ENCODE measurements at places on chromosomes 3 and 15.
A peak's percentile ranks its signal among the peaks of the same experiment; 100 is the strongest.

GRCh38 chr3:1207904-1208303 is 115.1 kb downstream of the CNTN6 start:
- no peak for DNase-seq

DNA sequence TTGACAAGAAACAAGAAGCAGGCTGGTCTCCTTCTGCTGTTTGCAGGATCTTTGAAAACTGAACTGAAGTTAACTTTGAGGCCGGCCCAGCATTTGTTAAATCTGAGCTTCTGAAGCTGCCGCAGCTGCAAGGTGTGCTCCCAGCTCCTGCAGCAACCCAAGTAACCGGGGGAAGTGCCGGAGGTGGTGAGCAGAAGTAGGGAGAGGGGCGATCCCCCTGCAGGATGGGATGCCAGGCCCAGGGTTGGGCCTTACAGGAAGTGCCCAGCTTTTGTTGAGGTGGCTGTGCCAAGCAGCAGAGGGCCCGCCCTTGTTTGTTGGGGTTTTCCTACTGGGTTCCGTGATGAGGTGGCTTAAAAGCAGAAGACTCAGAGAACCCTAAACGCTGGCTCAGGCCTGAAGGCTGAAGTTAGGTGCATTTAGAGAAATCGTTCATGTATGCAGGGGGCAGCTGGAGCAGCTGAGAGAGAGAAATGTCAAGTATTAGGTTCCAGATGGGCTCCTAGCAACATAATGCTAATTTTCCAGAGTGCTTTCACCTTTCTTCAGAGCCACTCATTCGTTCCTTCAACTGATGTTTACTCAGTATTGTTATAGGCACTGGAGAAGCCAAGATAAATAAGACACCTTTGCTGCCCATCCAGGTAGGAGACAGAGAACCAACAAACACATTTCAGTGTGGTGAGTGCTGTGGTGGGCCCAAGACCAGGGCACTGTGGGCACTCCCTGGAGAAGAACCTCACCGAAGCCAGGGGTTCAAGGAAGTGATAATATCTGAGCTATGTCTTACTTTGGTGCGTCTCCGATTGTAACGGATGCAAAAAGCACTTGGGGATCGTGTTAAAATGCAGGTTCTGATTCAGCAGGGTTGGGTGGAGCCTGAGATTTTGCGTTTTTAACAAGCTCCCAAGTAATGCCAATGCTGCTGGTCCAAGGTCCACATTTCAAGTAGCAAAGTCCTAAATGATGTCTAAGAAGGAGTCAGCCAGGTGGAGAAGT is 42.2 kb upstream of the PLCL2 start:
- DNase-seq, result peak; percentile 89

DNA sequence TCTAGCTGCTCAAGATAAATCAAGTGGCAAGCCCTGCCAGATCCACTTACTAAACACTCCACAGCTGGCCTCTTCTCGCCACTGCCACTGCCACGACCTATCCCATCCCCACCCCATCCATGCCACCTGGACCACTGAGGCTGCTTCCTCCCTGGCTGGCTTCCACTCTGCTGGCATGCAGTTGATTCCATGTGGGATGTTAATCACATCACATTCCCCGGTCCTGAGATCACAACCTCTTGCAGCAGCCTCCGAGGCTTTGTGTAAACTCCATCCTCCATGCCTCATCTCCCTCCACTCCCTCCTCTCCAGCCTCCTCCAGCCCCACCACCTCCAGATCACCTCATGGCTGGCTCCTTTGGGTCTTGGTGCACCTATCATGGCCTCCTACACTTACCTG is 7.7 kb downstream of the NCKIPSD start:
- no peak for DNase-seq

GRCh38 chr3:167820102-167820865 is 84.8 kb downstream of the SERPINI1 start:
- no peak for DNase-seq

GRCh38 chr15:96583671-96584070 is 253.2 kb downstream of the NR2F2 start:
- DNase-seq, result no peak

DNA sequence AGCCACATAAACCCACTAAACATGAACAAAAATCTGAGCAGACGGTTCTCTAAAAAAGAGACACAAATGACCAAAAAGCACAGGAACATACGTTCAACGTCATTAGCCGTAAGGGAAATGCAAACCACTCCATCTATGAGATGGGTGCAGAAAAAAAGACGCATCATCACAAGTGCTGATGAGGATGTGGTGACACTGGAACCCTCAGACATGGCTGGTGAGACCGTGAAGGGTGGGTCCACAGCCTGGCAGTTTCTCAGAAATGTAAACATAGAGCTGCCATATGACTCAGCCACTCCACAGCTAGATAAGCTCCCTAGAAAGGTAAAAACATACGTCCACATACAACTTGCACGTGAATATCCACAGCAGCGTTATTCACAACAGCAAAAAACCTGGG is 23.3 kb downstream of the PCSK6 start:
- no peak for DNase-seq

GRCh38 chr3:5235655-5236054 is 48.1 kb downstream of the EDEM1 start:
- no peak for DNase-seq

DNA sequence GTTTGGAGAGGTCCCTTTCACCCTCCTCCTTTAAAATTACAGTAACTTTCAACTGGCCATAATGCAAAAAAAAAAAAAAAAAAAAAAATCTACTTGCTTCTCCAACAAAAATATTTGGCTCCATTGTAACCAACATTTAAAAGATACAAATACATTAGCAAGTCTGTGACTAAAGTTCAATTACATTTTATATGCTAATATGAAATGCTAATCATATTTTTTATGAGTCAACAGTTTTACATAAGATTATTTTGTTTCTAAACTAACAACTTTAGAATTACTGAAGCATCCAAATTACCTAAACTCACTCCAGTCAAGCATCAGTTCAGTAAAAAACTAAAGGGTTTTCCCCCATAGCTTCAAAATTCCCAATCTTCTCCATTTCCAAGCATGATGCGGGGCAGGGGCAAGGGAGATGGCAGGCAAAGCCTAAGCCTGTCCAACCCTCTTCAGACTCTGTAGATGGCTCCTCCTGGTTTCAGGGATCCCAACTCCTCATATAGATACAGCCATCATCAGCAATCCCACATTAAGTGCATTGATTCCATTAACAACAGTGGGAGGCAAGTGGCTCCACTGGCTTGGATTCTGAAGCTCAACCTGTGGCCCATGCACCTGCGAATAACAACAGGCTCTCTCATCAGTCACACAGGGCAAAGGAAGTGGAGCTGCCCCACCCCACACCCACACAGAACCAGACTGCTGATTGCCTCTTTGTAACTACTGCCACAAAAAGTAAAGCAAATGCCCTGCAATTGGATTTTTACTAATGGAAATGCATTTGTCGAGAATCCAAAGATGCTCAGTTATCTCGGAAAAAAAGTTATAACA is 15.0 kb downstream of the SFMBT1 start:
- peak; percentile 38 for DNase-seq

GRCh38 chr15:40080847-40081246 is 27.8 kb downstream of the BMF start:
- no peak for DNase-seq

DNA sequence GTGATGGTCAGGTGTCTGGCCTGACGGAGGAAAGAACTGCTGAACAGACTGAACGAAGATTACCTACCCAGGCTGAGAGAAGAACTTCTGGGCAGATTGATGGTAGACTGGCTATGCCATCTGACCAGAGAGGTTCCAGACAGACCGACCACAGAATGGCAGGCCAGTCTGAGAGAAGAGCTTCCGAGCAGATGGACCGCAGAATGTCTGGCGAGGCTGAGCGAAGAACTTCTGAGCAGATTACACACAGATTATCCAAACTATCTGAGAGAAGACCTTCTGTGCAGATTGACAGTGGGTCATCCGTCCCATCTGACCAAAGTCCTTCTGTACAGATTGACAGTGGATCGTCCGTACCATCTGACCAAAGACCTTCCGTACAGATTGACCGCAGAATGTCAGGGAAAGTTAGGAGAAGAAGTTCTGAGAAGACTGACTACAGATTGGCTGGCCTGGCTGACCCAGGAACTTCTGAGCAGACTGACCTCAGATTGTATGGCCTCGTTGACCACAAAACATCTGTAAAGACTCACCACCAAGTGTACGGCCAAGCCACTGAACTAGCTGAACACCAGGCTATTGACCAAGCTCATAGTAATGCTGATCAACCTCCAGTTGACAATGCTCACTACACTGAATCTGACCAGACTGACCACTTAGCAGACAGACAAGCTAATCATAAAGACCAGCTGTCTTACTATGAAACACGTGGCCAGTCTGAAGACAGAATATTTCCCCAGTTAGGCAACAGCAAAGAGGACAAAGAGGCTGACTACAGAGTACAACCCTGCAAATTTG is 812 bp downstream of the TEX55 start:
- no peak for DNase-seq

DNA sequence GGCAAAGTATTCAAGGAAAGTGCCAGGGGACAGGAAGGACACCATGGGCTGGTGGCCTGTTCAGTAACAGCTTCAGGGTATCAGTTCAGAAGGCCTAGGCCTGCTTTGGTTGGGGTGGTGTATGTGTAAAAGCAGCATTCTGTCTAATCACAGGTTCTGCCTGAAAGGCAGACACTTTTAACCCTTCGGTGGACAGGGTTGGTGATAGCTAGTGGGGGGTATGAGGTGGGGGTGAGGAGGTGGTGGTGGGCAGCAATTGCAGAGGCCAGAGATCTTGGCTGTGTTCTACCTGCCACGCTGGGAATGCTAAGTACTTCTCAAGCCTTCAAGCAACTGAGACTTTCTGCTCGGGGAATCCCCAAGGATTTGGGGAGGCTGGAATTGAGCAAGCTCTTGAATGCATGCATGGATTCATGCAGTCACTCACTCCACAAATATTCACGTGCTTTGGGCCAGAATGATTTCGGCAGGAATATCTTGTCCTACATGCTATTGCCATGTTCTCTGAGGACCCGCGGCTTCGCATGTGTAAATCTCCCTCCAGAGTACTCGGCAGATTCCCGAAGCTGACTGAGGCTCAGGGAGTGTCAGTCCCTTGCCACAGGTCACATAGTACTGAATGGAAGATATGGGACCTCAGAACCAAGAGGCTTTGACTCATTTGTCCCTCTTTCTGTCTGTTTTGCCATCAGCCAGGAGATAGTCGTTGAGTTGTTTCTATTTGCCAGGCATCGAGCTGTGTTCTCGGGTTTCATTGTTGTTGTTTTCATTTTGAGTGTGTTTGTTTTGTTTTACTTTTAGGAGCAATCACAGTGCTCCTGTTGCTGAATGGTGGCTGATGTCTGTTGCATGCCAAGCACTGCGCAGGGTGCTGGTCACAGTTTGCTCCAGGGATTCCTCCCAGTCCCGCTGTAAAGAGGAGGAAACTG is 65.5 kb downstream of the SMAD3 start:
- DNase-seq, result peak; percentile 80

GRCh38 chr3:66453651-66454463 is 47.0 kb downstream of the LRIG1 start:
- DNase-seq, result no peak

GRCh38 chr3:55376753-55377347 is 110.3 kb downstream of the WNT5A start:
- DNase-seq, result no peak

GRCh38 chr15:61974118-61974517 is 86.1 kb downstream of the VPS13C start:
- DNase-seq, result no peak

- no peak for DNase-seq
Measured at GRCh38 chr15:97691799-97692198, 268.7 kb upstream of the ARRDC4 start.

GRCh38 chr3:17444865-17445264 is 297.6 kb downstream of the TBC1D5 start:
- no peak for DNase-seq

GRCh38 chr15:75214293-75215096 is 12.8 kb downstream of the C15orf39 start:
- no peak for DNase-seq

DNA sequence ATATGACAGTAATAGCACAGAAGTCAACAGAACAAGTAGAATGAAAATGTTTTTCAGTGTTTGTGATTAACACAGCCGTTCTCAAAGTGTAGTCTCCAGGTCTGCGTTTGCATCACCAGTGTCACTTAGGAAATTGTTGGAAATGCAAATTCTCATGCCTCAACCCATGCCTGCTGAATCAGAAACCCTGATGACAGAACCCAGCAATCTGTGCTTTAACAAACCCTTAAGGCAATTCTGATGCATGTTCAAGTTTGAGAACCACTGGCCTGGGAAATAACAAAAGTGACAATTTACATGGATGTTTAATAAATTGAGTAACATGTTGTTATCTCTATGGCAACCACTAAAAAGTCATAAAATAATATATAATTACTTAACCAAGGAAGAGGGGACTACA is 103.1 kb upstream of the ATP11B start:
- no peak for DNase-seq

- DNase-seq, result no peak
Measured at GRCh38 chr3:146865175-146865755, 260.1 kb upstream of the PLSCR5 start.

Measured in activated CD4-positive, alpha-beta T cell treated with anti-CD3 and anti-CD28 coated beads, Interleukin-10, Interleukin-2, amounts not matched to agents 100 ng/mL and 50 ng/mL, durations not matched to agents 16 hours and 8 hours (primary cell).